ENCODE measurements at places on chromosomes 1 and 21. TPM values are rescaled to one million over a fixed set of nuclear protein-coding genes. Genes with fewer than 3 reads are reported as not detected.

GRCh38 chr1:219039682-219040154, 134.0 kb upstream of the LYPLAL1 start:
- DNase-seq: no peak

- DNase-seq: no peak
Measured at GRCh38 chr1:41780916-41781315, 137.8 kb downstream of the HIVEP3 start.

Gene C1orf141
- total RNA-seq: not detected

- DNase-seq: peak; percentile 12
Measured at GRCh38 chr1:223197923-223198627, 55.0 kb upstream of the TLR5 start.

Gene FASLG
- total RNA-seq: not detected

- no peak for DNase-seq
Measured at GRCh38 chr1:8870103-8870502, 8.4 kb downstream of the ENO1 start.

DNA sequence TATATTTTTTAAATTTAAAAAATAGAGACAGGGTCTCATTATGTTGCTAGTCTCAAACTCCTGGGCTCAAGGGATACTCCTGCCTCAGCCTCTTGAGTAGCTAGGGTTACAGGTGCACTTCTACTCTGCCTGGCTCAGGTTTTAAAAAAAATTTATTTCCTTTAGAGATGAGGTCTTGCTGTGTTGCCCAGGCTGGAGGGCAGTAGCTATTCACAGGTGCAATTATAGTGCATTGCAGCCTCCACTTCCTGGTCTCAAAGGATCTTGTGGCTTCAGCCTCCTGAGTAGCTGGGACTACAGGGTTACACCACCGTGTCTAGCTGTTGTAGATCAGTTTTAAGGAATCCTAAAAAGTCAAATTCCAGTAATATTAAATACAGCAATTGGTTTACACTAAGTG, 5.0 kb downstream of the RNF11 start:
- DNase-seq: no peak

DNA sequence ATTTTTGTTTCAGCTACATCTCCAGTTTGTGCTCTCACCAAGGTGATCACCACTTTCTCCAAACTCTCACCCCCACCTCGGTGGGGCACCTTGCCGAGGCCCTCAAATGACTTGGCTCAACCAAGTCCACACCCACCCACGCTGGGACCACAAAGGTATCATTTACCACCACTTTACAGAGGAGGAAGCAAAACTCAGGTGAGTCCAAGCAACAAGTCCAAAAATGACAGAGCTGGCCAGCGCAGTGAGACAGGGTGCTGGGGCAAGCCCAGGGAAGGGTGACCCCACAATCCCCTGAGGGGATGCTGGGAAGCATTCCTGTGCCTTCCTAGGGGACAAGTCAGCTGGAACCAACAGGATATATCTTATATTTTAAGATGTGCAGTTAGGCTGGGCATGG, 24.7 kb downstream of the SSBP3 start:
- no peak for DNase-seq

DNA sequence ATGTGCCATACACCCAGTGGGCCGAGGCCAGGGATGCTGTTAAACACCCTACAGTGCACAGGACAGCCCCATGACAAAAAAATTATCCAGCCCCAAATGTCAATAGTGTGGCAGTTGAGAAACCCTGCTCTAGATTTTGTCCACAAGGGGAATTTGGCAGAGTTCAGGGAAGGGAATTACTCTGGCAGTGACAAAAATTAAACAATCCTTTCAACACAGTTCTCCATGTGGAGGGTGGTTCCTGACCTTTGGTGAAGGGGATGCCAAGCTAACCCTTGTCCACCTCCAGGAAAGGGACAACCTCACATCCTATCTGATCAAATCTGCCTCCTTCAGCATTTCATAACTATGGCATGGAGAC, 28.4 kb upstream of the CD84 start:
- DNase-seq: no peak

DNA sequence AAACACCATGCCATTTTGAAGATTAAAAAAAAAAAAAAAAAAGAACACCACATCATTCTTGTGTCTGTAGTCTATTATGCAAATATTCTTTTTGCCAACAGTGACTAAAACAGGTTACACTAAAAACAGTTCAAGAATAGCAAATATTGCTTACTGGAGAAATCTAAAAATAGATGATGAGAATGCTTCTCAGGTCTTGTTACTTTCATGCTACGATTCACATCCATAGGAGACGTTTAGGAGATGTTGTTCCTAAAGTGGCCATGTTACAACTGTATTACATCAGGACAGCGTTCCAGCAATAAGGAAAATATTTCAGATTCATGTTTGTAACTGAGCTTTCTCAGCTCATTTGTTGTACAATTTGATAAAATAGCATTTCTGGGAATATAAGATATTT, 32.3 kb downstream of the RAB3GAP2 start:
- no peak for DNase-seq

DNA sequence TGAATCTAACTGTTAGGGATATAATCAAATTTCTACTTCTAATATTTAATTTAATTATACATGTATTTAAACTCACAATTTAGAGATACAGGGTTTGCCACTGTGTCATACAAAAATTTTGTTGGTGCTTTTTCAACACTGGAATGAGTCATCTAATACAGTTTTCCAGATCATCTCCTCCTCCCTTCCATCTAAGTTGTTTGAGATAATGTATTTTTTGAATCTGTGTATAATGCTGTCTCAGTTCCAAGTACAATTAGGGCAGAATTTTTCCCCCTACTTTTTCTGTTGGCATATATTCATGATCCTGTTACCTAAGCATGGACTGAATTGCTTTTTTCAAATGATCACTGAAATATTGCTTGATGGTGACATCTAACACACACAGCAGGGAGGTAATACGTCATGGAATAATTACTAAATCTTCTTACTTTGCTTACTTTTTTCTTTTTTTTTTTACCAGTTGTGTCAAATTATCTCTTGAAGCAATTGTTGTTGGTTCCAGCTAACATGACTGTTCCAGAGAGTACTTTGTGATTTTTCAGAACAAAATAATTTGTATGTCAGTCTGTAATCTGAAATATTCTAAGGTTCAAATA, 146.0 kb downstream of the MAGI3 start:
- DNase-seq: peak; percentile 50

GRCh38 chr1:1091344-1092148, 17.4 kb upstream of the RNF223 start:
- no peak for DNase-seq

DNA sequence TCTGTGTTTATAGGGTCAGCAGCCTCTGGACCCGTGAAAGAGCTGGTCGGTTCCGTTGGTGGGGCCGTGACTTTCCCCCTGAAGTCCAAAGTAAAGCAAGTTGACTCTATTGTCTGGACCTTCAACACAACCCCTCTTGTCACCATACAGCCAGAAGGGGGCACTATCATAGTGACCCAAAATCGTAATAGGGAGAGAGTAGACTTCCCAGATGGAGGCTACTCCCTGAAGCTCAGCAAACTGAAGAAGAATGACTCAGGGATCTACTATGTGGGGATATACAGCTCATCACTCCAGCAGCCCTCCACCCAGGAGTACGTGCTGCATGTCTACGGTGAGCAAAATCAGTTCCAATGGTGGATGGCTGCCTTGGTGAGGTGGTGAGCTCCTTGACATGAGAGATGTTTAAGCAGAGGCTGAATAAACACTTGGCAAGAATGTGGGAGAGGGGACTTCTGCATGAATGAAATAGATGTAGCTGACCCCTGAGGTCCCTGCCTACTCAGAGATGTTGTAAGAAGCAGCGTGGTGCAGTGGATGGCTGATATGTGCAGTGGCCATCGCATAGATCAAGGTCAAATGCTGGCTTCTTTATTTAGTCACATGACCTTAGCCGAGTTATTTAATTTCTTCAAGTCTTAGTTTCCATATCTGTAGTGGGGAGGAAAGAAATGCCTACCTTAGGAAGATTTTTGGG, 9.3 kb downstream of the SLAMF7 start:
- DNase-seq: peak; percentile 82

- DNase-seq: peak; percentile 85
Measured at GRCh38 chr21:38352536-38353219, 95.9 kb downstream of the KCNJ15 start.

Gene AADACL4
- not detected for total RNA-seq

Gene MYCBP
- 57.7 TPM for total RNA-seq

- DNase-seq: no peak
Measured at GRCh38 chr1:201288765-201289164, 5.5 kb downstream of the PKP1 start.

- no peak for DNase-seq
Measured at GRCh38 chr1:201260236-201260590, 23.1 kb upstream of the PKP1 start.

GRCh38 chr1:38500352-38500751, 359.2 kb downstream of the RRAGC start:
- DNase-seq: no peak

DNA sequence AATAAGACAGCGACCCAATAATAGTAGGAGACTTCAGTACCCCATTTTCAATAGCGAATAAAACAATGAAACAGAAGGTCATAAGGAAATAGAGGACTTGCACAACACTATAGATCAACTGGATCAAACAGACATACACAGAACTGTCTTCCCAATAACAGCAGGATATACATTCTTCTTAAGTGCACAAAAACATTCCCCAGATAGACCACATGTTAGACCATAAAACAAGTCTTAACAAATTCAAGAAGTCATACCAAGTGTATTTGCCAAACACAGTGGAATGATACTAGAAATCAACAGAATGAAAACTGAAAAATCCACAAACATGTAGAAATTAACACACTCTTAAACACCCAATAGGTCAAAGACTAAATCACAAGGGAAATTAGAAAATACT, 78.0 kb downstream of the LBR start:
- DNase-seq: no peak
